Renal cortex interstitium (tissue), 15 donors: ENCODE measurements at places on chromosomes 13 and 19. TPM values are rescaled to one million over a fixed set of nuclear protein-coding genes. Genes with fewer than 3 reads are reported as not detected.

Gene ZNF675
- polyA plus RNA-seq, result 19.5 TPM

Gene SCGB2B2
- polyA plus RNA-seq, result 1.4 TPM

Gene LHB
- polyA plus RNA-seq, result not detected

DNA sequence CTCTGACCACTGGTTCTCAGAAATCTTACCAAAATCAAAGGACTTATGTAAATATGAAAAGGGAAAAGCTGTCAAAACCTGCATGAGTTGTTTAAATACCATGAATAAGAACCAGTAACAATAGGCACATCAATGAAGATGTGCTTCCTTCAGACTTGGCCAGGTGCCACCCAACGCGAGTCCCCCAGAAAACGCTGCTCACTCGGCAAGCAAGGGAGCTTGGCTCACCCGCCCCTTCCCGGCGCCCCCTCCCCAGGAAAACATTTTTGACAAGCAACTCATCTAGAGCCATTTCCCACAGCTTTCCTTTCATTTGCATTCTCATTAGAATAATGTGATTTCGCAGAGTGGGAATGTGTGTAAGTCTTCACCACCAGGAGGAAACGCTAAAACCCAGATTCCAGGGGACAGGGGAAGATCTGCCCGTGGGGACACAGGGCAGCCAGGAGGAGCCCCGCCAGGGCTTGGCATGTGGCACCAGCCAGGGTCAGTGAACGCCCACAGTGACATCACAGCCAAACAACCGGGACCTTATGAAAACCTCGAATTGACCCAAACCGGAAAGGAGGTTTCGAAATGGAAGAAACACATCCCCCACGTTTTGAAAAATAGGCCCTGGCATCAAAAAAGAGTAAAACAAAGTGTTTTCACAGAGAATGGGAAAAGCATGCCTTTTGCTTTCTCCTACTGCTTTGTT is 366.2 kb upstream of the TSHZ3 start:
- no peak for DNase-seq

- DNase-seq, result no peak
These were observed 20.4 kb upstream of the ARGLU1 start for GRCh38 chr13:106588367-106588766.

GRCh38 chr19:38033658-38034491 is 126.9 kb downstream of the SIPA1L3 start:
- no peak for DNase-seq

DNA sequence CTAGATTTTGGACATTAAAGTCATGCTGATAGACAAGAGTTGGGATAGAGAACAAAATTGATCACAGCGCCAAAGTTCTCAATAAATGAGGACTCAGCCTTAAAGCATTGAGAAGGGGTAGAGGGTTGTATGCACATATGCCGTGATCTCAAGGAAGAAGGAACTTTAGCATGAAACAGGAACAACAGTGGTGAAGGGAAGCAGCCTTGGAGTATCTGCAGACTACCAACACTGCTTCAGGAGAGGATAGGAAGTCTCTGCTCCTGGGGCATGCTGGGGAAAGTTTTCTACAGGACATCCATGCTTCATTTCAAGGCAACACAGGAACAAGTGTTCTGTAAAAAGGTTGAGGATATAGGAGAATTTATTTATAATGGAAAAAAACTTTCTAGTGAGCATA is 111.9 kb upstream of the MLNR start:
- DNase-seq, result no peak

GRCh38 chr19:13007292-13008045 is 12.2 kb downstream of the NFIX start:
- DNase-seq, result no peak

DNA sequence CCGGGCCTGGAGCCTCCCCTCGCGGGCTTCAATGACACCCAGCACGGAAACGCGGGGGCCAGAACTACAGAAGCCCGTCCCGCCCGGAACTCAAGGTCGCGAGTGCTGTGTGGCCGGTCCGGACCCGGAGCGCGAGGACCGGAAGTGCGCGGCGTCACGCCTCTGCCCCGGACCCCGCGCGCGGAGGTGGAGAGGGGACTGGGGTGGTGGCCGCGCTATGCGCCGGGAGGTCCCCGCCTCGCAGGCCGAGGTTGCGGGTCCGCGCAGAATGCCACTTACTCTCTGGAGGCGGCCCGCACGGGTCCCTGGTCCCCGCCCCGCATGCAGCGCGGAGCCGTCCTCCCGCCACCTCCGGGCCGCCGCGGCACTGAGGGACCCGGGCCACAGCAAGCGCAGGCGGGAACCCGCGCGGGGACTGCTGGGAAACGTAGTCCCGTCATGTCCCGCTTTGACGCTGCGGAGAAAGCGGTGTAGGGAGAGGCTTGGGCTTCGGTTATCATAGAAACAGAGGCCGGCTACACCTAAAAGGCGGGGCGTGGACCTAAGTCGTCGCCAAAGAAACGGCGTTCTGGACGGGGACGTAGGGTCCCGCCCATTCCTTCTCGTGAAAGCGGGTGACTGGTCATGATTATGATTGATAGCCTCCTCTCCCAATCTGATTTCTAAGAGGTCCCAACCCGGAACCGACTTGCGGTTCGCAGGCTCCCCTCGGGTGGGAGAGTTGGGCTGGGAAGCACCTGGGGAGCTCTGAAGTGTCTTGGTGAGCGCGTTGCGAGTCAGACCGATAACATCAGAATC is at the start of gene ZNF837:
TSS of gene ZNF837 (minus strand) at position 369 of the 798 bp plus-strand sequence. CDS start 11,698 bp downstream, outside the sequence.
- peak; percentile 98 for DNase-seq

DNA sequence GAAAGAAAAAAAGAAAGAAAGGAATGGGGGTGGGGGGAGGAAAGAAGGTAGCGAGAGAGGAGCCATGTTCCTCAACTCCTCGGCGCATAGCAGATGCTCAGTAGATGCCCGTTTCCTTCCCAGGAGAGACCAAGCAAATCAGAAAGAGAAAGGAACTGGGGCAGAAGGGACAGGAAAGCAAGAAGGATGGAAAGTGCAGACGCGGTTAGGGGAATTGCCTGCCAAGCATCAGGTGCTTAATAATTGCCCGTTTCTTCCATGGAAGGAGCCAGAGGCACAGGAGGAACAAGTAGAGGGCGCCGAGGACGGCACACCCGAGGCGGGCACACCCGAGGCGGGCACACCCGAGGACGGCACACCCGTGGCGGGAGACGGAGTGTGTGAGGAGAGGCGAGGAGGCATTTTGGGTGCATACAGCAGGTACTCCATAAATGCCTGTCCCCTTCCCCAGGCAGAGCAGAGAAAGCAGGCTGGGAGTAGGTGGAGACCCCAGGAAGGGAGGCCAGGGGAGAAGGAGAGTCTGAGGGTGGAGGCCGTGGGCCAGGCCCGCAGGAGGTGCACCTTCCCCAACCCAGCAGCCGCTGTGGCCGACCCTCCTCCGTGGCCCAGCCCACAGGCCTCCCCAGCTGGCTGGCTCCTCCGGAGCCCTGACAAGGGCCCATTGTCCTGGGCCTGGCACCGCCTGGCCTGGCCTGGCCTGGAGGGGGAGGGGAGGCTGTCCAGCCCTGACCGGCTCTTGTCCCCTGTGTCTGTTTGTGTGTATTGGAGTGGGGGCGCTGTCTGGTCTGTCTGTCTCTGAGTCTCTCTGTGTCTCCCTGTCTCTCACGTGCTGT is 14.6 kb downstream of the JOSD2 start:
- DNase-seq, result no peak

- DNase-seq, result no peak
These were observed 26.2 kb upstream of the SLITRK6 start for GRCh38 chr13:85825454-85825853.

GRCh38 chr13:38073931-38074330 is 204.4 kb upstream of the TRPC4 start:
- no peak for DNase-seq

DNA sequence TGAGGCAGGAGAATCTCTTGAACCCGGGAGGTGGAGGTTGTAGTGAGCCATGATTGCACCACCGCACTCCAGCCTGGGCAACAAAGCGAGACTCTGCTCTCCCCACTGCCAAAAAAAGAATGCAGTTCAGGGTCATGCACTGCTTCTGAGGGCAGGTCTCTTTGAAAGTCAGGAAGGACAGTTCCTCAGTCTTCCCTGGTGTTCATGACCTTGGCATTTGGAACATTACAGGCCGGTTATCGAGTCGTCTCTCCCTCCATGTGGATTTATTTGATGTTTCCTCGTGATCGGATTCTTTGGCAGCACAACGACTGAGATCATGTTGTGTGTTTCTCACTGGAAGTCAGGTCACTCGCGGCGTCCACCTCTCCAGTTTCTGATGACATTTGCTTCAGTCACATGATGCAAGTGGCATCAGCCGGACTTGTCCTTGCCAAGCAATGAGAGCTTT is 17.2 kb downstream of the FGF21 start:
- no peak for DNase-seq

DNA sequence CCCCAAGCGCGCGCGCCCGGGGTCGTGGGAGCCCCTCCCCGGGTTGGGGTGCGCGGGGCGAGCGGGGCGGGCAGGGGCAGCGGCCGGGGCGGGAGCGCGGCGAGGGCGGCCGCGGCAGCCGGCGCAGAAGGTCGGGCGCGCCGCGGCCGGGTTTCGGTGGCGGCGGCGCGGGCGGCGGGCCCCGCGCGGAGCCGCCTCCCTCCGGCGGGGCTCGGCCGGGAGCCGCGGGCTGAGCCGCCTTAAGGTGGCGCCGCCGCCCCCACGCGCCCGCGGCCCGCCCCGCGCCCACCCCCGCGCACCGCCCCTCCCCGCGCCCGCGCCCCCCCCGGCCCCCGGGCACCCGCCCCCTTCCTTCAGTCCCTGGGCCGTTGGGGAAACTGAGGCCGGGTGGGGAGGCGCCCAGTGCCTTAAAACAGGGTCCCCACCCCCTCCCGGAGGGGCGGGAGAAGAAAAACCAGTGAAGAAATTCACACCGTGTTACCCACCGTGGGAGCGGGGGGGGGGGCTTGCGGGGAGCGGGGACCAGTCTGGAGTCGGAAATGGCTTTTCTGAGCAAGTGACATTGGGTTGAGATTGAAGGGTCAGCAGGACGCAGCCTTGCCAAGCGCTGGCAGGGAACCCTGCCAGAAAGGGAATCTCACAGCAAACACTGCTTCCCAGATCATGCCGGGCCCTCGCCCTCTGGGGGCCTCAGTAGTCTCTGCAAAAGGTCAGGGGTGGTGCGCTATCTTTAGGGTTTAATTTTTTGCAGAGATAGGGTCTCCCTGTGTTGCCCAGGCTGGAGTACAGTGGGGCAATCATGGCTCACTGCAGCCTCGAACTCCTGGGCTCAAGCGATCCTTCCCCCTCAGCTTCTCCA is at the start of gene TLE2:
TSS of gene TLE2 (minus strand) at position 216 of the 859 bp plus-strand sequence. CDS start 376 bp downstream, outside the sequence.
- no peak for DNase-seq

GRCh38 chr13:36076211-36076610 is 55.0 kb downstream of the DCLK1 start:
- DNase-seq, result no peak

GRCh38 chr13:103539265-103539664 is 473.0 kb upstream of the SLC10A2 start:
- DNase-seq, result peak; percentile 13

- no peak for DNase-seq
These were observed 23.7 kb downstream of the ZNF175 start for GRCh38 chr19:51594774-51595109.
